SJSA1 (cell line): ENCODE measurements at places on chromosomes 16 and 17.
A peak's percentile ranks its signal among the peaks of the same experiment; 100 is the strongest.

DNA sequence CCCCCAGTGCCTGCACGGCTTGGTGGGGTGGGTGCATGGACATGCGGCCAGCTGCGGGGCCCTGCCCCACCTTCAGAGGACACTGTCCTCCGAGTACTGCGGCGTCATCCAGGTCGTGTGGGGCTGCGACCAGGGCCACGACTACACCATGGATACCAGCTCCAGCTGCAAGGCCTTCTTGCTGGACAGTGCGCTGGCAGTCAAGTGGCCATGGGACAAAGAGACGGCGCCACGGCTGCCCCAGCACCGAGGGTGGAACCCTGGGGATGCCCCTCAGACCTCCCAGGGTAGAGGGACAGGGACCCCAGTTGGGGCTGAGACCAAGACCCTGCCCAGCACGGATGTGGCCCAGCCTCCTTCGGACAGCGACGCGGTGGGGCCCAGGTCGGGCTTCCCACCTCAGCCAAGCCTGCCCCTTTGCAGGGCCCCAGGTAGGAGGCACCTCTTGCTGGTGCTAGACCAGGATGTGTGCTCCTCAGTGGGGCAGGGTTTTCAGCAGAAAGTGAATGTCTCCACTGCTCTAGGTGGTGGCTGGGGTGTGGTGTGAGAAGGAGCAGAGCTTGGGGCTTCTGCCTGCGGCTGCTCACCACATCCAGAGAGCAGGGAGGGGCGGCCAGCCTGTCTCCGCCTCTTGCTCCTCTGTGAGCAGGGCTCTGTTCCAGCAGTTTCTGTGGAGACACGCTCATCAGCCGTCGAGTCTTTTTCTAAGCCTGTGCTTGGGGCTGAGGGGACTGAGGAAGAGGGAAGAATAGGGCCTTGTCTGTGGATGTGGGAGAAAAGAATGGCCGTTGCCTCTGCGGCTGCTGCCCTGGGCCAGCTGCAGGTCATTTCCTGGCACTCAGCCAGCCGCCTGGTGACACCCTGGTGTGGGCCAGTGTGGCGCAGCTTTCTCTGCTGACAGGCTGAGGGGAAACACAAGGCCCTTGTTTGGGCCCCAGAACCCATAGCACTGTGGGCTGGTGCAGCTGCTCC lies 2.2 kb downstream of the ZNF276 start:
- no peak for DNase-seq

- peak; percentile 83 for DNase-seq
These were observed 5.3 kb upstream of the CAVIN1 start for GRCh38 chr17:42428141-42428944.

GRCh38 chr17:77548967-77549366 lies 408.2 kb downstream of the SEC14L1 start:
- no peak for DNase-seq

DNA sequence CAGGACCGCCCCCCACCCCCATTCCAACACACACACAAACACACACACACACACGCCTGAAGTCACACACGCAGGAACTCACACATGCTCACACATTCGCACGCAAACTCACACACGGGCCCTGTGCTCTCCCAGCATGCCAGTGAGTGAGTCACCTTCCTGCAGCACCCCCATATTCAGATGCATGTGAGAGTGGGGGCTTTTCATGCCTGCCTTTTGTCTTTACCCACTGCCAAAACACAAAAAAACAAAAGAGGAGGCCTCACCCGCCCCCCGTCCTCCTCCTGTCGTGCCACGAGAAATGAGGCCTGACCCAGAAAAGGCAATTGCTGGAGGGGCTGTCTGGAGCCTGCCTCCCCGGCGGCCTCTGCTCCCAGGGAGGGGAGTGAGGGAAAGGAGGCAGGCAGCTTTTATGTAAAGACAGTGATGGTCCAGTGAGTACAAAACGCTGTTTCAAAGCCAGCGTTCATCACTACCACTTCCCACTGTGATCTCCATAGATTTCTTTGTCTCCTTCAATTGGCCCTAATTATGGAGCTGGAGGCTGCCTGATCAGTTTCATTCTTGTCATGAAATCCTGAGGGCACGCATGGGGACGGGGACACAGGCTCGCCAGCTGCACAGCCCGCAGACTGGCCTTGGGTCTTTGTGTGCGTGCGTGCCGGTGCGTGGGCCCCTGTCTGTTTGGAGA lies 29.5 kb upstream of the GSE1 start:
- DNase-seq, result no peak

- no peak for DNase-seq
These were observed 56.0 kb downstream of the ABAT start for GRCh38 chr16:8730335-8730915.

DNA sequence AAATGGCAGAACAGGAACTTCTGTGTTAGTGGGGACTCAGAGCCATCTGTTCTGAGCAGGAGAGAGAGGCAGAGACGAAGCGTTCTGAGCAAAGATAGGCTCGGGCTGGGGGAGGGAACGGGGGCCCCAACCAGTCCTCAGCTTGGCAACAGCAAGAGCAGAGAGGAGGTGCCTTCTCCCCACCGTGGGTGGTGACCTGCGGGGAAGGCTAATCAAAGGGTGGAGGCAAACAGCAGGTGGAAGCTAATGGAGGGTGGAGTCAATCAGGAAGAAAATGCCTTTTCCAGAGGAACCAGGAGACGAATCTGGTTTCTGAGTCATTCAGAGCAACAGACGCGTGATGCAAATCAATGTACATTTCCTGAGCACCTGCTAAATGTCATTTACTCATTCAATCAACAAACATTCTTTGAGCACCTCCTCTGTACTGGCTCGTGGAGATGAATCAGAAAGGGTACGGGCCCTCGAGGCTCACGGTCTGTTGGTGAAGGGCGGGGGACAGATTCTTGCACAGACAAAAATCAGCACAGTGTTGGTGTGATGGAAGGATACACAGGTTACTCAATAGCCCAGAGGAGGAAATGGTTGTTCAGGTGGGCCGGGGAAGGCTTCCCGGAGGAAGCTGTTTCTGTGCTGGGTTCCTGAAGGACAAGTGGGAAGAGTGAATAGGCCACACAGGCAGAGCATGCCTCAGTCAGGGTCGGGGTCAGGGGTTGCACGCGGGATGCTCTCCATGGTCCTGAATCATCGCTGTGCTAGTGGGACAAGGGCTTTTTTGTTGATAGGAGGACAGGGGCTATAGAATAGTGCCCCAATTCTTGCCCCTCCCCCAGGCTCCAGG lies 5.7 kb upstream of the SPNS2 start:
- DNase-seq, result no peak

GRCh38 chr17:81563861-81564586 lies 11.9 kb upstream of the FAAP100 start:
- no peak for DNase-seq

- DNase-seq, result no peak
These were observed 350.2 kb downstream of the FOXL1 start for GRCh38 chr16:86928523-86929011.

- DNase-seq, result no peak
These were observed 15.7 kb downstream of the ELAC2 start for GRCh38 chr17:13001991-13002615.

DNA sequence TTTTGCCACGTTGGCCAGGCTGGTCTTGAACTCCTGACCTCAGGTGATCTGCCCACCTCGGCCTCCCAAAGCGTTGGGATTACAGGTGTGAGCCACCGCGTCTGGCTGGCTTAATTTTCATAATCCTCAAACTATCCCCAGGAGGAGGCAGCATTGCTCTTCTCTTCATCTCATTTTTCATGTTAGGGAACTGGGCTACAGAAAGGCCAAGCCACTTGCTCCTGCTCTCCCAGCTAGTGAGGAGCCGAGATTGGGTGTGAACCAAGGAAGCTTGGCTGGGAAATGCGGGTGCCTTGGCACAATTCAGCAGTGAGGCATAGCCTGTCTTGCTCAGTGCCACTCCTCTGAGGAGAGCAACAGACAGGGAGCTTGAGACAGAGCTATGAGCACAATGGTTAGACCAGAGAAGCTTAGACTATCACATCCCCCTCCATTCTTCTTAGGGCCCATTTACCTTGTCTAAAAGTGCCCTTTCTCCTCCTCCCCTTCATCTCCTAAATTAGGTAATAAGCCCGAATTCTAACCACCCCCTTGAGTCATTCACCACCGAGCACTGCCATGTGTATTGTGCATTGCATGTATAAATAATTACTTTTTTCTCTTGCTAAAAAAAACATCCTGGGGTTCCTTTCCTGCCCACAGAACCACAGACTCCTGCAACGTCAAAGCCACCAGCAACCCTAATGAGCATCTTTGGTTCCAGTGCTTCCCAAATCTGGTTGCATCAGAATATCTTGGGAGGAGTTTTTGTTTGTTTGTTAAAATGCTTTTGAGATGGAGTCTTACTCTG lies 20.0 kb upstream of the KIF19 start:
- no peak for DNase-seq

DNA sequence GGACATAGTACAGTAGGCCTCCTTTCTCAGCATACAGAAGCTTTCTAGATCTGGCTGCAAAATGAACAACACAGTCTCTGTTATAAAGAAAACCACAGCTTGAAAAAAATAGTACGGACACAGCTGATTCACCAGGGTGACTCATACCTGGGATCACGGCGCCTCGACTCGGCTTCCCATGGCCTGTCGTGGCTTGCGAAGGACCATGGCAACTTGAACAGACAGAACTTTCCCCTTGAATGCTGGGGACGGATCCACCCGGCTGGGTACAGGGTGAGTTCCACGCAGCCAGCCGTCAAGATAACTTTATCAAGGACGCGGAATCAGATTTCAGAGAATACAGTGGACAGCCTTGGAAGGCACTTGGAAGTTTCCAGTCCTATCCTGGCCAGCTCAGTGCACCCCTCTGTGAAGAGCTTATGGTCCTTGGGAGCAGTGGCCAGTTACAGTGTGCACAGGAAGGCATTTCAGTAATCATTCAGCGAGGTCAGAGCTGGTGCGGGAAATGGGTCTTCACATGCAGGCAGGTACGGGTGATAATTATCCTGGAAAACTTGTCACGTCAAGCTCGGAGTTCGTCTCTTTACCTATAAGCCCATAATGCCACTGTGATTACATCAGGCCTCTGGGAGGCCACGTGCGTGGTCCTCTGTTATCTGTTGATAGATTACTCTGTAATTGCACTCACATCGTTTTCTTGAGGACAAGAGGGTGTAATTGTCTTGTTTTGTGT lies 57.9 kb upstream of the MAF start:
- DNase-seq, result peak; percentile 86

DNA sequence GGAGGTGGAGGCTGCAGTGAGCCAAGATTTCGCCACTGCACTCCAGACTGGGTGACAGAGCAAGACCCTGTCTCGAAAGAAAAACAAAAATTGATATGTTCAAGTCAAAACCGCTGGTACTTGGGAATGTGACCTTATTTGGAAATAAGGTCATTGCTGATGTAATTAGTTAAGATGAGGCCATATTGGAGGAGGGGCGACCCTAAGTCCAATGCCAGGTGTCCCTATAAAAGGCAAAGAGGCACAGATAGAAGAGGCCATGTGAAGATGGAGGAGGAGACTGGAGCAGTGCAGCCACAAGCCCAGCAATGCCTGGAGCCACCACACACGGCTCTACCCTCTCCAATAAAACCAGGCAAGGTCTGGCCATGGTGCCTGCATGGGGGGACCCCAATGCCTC lies 50.8 kb upstream of the JPH3 start:
- DNase-seq, result no peak

DNA sequence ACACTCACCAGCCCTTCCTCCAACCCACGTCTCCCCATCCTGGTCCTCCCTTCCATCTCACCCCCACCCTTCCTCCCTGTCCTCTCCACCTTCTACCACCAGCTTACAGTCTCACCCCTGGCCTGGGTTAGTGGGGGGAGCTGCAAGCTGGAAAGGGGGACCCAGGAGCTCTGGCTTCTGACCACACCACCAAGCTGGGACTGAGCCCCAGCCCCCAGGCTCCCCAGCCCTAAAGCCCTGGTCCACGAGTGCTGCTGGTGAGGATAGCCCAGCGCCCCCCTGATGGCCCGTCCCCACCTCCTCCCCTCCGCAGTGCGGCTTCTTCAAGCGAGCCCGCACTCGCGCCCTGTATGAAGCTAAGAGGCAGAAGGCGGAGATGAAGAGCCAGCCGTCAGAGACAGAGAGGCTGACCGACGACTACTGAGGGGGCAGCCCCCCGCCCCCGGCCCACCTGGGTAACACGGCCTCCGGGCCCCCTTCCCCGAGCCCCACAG lies 7.2 kb upstream of the PDK2 start:
- DNase-seq, result no peak

DNA sequence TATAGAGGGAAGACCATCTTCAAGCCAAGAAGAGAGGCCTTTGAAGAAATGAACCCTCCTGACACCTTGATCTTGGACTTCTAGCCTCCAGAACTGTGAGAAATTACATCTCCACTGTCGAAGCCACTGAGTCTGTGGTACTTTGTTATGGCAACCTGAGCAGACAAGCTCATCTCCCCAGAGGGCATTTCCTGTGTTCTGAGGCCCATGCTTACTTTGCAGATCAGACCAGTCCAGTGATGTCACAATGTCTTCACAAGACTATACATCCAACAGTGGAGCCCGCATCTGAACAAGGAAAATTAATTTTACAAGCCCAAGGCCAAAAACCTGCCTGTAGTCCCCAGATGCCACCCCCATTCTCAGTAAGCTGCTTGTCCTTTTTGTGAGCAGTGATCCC lies 14.8 kb upstream of the C17orf113 start:
- no peak for DNase-seq

DNA sequence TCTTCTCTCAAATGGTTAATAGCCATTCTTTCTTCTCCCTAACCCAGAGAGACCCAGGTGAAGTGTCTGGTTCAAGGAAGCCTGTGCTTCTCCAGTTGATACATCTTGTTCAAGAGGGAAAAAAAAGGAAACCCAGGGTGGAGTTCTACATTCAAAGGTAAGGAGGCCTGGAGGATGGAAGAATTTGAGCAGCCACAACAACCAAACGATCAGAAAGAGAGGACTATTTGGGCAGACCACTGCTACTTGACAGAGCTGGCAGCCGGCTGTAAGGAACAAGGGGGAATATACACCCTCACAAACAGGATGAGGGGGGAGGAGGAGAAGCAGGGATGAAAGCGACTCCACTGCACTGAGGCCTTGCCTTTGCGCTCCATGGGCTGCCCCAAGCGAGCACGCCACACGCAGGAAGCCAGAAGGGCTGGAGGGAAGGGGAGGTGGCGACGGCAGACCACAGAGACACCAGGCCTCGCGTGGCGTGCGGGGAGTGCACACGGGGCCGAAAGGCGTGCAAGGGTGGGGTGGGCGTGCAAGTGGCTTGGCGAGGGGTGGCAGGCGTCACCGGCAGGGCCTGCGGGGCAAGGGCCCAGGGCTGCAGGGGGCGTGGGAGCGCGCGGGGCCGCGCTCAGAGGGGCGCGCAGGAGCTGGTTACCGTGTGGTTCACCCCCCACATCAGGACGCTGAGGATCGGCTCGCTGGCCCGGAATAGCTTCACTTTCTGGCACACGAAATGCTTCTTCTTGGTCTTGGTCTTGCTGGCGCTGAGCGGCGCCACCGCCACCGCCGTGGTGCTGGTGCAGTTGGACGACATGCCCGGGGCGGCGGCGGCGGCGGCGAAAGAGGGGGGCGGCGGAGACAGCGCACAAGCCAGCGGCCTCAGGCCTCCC lies 499 bp downstream of the PIP4K2B start:
- peak; percentile 57 for DNase-seq

DNA sequence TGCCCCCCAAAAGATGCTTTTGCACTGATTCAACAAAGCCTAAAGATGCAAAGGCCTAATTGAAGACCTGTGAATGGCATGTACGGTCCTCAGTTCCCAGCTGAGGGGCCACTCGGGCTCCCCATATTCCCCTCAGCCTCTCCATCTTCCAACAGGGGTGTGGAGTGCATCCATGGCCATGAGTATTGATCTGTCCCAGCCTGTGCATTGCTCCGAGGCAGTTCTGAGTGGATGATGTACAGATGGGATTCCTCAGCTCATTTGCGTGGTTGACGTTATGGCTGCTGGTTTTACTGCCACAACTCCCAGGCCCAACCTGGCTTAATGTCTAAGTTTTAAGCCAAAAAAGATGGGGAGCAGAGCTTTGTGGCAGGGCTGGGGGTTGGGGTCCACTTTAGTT lies 162.7 kb upstream of the ZNF267 start:
- no peak for DNase-seq
